Glomerular endothelial cell (primary cell): ENCODE measurements at places on chromosomes 16 and 17. TPM values are rescaled to one million over a fixed set of nuclear protein-coding genes. Genes with fewer than 3 reads are reported as not detected.

Gene DNASE1L2
- 0.10 and 0.82 TPM in 2 replicates for total RNA-seq

Gene MMP2
- 124 and 246 TPM in 2 replicates for total RNA-seq

Gene WFIKKN1
- total RNA-seq, result 0.06 TPM in 1 of 2 replicates, not detected in the other

Gene GNGT2
- total RNA-seq, result 1.4 and 2.9 TPM in 2 replicates

Gene HBQ1
- total RNA-seq, result 3.7 and 4.9 TPM in 2 replicates

Gene CCDC102A
- total RNA-seq, result 22.6 and 25.1 TPM in 2 replicates

Gene RNF43
- total RNA-seq, result 0.05 TPM in 1 of 2 replicates, not detected in the other

Gene GLIS2
- 3.1 and 5.9 TPM in 2 replicates for total RNA-seq

Gene PDXDC1
- total RNA-seq, result 44.5 and 71.3 TPM in 2 replicates

- no peak for DNase-seq
These were observed 17.9 kb downstream of the SLC39A11 start for GRCh38 chr17:73074566-73074965.

- no peak for DNase-seq
These were observed 54.4 kb downstream of the SIAH1 start for GRCh38 chr16:48330841-48331192.

DNA sequence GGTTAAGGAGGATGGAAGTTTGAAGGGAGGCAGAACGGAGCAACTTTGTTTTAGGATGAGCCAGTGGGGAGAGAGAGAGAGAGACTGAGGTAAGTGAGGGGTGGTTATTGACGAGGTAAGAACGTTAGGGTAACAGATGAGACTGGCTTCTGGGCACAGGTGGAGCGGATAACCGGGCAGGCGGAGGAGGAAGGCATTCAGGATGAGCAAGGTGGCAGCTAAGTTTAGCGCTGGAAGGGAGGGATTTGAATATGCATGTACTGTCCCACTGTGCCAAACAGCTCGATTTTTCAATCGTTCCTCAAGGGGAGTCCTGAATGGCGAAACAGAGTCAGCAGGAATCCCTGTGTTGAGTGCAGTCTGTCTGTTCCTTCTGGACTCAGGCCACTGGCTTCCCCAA is 35.8 kb downstream of the CACNG3 start:
- DNase-seq, result no peak

GRCh38 chr16:86673090-86673955 is 95.0 kb downstream of the FOXL1 start:
- no peak for DNase-seq

DNA sequence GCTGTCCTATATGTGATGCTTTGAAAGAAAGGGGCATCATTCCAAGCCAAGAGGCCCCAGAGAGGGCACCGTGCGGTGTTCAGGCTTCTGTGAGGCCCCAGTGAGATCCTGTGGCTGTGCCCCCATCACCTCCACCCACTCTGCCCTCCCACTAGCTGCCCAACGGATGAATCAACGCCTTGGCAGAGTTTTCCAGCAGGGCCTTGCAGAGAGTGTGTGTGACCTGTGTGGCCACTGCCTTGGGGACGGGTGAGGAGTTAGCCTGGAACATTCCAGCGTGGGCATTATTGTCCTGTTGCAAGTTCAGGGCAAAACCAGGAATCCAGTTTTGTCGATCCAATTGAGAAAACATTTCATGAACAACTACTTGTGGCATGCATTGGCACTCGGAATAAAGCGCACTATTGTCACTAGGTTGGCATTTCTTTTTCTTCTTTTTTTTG is 53.7 kb downstream of the SF3B3 start:
- no peak for DNase-seq

- no peak for DNase-seq
These were observed 83.3 kb downstream of the TBC1D16 start for GRCh38 chr17:79952265-79952877.

GRCh38 chr17:79844869-79845600 is 5.8 kb upstream of the CBX4 start:
- no peak for DNase-seq

GRCh38 chr16:71439523-71439922 is 2.3 kb downstream of the TLE7 start:
- no peak for DNase-seq

- no peak for DNase-seq
These were observed 23.5 kb downstream of the ZNF750 start for GRCh38 chr17:82816358-82816757.

- DNase-seq, result no peak
These were observed 51.3 kb upstream of the AMZ2 start for GRCh38 chr17:68196394-68197090.

- DNase-seq, result no peak
These were observed 56.0 kb upstream of the SMURF2 start for GRCh38 chr17:64718058-64718457.

DNA sequence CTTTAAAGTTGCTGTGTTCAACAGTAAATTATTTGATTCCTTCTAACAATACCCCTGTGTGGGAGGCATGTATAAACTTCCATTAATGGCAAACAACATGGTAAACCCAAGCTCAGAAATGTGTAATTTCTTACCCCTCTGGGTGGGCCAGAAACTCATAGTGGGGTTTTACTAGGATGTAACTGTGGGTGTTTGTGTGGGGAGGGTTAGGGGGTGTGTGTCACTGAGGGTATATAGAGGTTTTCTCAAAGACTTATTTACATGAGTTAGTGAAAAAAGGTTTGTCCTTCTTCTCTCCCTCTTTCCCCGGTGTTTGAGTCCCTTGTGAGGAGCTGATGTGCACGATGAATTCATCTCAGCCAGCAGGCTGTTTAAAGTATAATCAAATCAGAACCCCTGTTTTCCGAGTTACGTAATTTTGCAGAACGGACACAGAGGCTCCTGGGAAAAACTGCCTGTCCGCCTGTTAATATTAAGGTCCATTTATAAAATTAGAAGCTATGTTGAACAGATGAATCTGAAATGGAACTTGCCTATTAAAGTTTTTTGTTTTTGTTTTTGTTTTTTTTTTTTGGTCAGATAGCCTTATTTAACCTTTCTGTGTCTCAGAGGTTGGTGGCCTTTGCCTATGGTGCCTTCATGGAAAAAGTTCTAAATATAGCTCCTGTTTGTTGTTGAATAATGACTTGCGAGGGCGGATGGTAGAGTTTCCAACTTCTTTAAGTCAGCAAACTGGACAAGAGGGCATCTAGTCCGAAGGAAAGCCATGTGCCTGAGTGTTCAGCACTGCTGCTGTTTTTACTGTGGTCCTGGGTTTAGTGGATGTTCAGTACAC is 73.3 kb downstream of the MSI2 start:
- no peak for DNase-seq

- no peak for DNase-seq
These were observed at the start of gene TPPP3 for GRCh38 chr16:67393111-67393787. Gene TPPP3 (minus strand): TSS chr16:67393498. CDS start chr16:67391111, 2,387 bp downstream.

DNA sequence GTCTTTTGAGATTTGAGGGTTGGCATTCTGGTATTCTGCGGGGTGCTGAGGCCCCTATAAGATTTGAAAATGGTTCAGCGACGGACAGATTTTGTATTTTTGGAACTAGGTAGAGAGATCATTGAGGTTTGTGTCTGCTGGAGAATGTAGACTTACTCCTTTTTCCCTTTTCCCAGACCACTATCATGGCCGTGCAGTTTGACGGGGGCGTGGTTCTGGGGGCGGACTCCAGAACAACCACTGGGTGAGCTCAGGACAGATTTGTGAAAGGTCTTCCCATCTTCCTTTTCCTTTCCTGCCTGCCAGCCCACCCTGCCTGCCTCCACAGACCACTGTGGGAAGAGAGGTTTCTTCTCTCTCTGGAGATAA is 572 bp downstream of the PSMB6 start:
- DNase-seq, result no peak

DNA sequence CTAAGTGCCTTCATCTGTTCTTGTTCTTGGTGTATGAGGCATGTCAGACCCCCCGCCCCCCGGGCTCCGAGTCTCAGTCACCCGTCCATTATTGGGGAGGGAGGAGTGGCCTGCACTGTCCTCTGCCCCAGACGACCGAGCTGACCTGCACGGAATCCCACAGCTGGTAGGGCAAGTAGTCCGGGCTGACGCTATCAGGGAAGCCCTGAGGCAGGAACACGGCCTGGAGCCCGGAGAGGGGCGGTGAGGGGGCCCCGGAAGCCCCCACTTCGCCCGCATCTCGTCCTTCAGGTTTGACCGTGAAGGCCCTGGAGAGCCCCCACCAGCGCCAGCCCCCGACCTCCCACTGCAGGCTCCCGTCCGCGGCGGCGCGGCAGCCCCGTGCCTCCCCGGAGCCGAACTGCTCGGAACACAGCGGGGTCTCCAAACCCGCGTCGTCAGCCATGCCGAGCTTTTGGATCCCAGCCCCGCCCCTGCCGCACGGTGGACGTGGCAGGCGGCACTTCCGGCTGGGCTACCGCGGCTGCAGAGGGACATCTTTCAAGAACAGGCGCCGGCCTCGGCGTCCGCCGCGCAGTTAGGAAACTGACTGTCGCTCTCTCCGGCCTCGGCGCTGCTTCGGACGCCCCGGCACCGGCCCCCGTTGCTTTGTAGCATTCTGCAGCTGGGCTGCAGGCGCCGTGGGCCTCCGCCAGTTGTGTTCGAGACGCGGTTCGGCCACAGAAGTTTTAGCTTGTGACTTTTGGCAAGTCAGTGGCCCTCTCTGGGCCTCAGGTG is at the start of gene RUSF1:
Gene RUSF1, minus strand, starts transcription at position 463 of the 777 bp plus-strand sequence. Its CDS starts 18 bp downstream, at position 445.
- no peak for DNase-seq

GRCh38 chr16:5064915-5065314 is 841 bp downstream of the C16orf89 start:
- no peak for DNase-seq

DNA sequence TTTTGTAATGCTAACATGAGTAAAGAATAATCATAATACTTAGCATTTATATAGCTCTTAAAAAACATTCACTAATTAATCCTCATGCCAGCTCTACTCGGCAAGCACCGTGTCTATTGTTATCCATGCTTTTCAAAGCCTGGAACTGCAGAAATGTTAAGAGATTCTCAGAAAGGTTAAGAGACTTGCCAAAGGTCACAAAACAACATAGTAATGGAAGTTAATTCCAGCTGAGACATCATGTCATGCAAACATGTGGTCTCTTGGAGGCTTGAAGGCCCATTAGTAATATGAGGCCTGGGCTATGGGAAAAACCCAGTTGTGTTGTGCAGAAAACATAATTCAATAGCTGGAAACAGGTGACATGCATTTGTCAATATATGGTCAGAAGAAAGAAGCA is 389.9 kb upstream of the GOT2 start:
- DNase-seq, result no peak

DNA sequence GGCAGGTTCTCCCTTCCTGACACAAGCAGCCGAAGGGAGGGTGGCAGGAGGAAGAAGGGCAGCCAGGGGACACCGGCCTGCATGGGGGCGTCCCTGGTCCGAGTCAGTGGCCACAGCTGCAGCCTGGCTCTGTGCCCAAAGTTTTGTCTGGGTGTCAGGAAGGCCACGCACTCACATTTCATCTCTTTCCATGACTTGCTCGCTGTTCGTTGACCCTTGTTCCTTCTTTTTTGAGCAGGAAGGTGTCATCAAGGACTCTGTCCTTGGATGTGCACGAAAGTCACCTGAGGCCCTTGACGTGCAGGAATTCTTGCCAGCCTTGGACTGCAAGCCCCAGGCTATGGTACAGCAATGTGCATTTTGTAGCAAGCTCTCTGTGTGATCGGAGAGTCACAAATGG is 93.3 kb downstream of the TNFRSF13B start:
- no peak for DNase-seq

GRCh38 chr16:84027625-84028024 is 15.0 kb downstream of the SLC38A8 start:
- no peak for DNase-seq

DNA sequence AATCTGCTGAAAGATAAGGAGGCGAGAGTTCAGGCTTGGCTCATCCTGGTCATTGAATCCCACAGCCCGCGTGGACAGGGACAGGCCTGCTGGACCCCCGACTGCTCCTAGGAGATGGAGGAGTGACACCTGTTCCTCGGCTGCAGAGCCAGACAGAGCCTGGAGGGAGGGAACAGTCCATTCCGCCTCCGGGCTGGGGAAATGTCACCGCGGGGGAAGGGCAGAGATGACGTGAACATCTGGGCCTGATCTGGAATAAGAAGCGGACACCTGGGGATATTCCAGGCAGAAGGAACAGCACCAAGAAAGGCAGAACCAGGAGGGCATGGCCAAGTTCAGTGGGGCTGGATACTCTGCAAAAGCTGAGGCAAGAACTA is 1.5 kb downstream of the ZNF747 start:
- DNase-seq, result no peak

DNA sequence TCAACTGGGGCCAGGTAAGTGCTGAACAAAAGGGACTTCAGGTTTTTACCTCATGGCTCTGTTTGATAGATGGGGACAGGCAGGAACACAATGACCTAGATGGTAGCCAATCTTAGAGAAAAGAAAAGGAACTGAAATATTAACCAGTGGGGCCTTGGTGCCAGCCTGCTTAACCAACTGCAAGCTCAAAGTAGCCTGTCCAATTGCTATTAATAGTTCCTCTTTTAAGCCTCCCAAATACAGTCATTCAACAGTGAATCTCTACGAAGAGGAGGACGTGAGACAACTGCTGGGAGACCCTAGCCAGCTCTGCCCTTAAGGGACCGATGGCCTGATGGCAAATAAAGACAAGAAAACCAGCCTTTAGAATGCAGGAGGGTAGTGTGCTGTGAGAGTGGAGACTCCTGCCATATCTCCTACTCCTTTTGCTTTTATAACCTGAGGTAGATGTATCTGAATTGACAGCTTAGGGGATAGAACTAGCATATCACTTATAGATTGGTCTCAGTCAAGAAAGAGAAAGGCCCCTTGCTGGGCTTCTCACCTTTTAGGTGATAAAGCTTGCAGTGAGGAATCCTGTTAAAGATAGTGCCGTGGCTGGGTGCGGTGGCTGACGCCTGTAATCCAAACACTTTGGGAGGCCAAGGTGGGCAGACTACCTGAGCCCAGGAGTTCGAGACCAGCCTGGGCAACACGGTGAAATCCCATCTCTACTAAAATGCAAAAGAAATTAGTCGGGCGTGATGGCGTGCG is 28.3 kb downstream of the ARSG start:
- no peak for DNase-seq

DNA sequence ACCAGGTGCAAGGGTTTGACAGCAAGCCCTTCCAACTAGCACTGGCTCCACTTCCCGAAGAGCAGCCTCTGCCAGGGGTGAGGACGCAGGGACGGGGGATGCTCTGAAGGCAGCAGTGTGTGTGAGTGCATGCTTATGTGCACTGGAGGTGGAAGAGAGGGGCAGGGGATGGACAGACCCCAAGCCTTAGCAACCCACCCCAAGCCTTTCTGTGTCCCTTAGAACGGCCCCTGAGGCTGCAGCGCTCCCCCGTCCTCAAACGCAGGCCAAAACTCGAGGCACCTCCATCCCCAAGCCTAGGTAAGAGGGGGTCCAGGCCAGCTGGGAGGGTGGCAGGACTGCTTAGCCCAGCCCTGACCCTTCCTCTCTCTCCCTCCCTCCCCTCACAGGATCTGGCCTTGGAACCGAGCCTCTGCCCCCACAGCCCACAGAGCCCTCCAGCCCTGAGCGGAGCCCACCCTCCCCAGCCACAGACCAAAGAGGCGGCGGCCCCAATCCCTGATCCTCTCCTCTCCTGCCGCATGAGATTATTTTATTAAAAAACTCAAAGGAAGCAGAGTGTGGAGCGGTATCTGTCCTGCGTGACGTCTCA is 2.9 kb downstream of the ACD start:
- DNase-seq, result no peak

GRCh38 chr17:45813048-45813725 is 29.1 kb downstream of the CRHR1 start:
- DNase-seq, result no peak

- DNase-seq, result no peak
These were observed 1.3 kb downstream of the TOM1L2 start for GRCh38 chr17:17970699-17971430.

GRCh38 chr16:72424757-72425156 is 252.8 kb upstream of the PMFBP1 start:
- DNase-seq, result no peak
